Urinary bladder (tissue), 4 donors: ENCODE measurements at places on chromosomes 7 and 10. TPM values are rescaled to one million over a fixed set of nuclear protein-coding genes. Genes with fewer than 3 reads are reported as not detected.

DNA sequence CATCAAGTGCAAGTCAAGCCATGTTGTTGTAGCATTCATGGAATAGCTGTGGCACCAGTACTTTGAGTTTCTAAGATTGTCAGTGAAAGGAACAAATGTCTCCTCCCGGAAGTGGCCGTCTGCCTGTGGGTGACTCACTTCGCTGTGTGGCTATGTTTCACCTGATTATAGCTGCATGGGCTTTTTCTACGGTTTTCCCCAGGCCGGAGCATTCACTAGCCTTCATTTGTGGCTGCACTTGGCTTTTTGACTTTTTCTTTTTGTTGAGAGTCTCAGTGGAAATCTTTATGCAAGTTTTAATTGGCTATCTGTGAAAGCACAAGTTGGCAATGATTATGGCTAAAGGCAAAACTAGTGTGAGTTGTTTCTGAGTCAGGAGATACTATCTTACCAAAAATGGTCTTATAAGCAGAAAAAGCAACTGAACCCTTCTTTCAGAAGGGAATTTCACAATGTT is 35.0 kb downstream of the SRI start:
- DNase-seq: no peak

GRCh38 chr7:151895631-151896031 is 18.7 kb upstream of the PRKAG2 start:
- DNase-seq: no peak

Gene CTTNBP2
- 13.1 TPM for total RNA-seq

- DNase-seq: no peak
Observed at GRCh38 chr7:24908727-24909126, 71.3 kb downstream of the OSBPL3 start.

Gene GOLGA7B
- total RNA-seq: 0.11 TPM

- DNase-seq: no peak
Observed at GRCh38 chr10:24097751-24098207, 111.2 kb upstream of the KIAA1217 start.

DNA sequence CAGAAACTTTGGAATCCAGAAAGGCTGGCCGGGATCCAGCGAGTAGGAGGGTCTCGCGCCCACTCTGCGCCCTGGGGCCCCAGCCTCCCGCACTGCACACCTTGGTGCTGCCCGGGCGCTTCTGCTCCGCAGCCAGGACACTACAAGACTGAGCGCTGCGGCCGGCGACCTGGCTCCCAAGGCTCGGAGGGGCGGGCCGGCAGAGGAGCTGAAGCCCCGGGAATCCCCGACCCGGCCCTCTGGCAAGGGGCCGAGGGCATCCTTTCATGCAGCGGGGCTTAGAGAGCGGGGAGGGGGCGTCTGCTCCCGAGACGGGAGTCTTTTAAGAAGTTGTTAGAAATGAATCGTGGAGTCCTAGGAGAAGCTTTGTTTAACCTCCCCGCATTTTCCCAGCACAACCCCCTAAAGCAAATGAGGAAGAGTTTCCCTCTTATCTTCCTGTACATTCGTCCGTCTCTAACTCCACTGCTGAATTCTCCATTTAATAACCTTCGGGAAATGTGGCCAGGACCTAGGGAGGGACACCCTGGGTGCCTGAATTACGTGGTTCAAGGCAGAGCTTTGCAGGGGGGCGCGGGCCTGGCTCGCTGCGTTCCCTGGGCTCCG is 1.1 kb downstream of the VWC2 start:
- no peak for DNase-seq

Gene NPSR1
- total RNA-seq: 0.58 TPM

DNA sequence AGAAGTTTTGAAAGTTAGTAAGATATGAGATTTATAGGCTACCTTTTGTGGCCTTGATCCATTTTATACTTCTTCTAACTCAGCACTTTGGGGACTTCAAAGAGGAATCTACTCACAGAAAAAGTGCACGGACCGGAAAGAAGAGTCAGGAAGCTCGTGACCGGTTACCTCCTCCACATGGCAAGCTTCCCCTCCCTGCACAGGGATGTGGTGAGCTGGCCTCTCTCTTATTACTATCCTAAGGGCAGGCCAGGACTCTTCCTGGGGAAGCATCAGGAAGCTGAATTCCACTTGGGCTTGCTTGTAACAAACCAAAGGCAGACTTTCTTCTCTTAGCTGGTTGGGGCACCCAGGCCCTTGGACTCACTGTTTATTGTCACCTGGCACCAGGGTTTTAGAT is 170.8 kb upstream of the GLI3 start:
- DNase-seq: no peak

GRCh38 chr10:109773288-109774120 is 149.8 kb downstream of the XPNPEP1 start:
- DNase-seq: no peak

DNA sequence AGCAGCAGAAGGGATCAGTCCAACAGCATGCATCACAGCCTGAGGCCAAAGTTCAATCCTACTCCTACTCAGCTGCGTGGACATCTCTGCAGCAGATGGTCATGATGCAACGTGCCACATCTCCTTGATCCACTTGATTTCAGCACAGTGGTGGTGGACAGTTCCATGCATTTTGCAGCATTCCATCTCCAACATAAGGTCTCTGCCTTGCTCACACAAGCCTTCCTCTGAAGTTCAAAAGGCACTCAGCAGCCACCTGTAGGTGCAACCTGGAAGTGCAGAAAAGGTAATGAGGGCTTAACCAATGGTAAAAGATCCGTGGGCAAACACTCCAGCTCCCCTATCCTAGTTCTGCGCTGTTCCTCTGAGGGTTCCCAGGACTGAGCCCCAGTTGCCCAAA is 57.5 kb upstream of the CHCHD3 start:
- DNase-seq: no peak

DNA sequence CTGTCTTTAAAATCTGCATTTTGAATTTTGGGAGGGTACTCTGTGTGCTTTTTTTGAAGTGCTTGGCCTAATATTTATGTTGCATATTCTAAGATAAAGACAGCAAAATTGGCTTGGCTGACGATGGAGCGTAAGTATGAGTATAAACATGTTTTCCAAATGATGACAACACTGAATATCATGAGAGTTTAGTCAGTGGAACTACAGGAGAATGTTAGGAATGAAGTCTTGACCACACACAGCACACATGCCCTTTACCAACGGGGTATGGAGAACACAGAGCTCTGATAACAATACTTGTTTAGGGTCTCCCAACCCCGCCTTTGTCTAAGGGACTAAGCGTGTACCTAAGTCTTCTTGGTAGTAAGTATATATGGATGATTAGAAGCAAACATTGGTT is 253.9 kb upstream of the FZD8 start:
- no peak for DNase-seq

DNA sequence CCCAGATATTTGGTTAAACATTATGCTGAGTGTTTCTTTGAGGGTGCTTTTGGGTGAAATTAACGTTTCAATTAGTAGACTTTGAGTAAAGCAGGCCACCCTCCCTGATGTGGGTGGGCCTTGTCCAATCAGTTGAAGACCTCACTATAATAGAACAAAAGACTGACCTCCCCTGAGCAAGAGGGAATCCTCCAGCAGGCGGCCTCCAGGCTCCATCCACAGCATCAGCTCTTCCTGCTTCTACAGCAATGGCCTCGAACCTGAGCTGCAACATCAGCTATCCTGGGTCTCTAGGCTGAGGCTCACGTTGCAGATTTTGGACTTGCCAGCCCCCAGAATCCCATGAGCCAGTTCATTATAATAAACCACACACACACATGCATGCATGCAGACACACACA is 104.2 kb downstream of the PFKFB3 start:
- no peak for DNase-seq

Gene CALML3
- total RNA-seq: not detected

DNA sequence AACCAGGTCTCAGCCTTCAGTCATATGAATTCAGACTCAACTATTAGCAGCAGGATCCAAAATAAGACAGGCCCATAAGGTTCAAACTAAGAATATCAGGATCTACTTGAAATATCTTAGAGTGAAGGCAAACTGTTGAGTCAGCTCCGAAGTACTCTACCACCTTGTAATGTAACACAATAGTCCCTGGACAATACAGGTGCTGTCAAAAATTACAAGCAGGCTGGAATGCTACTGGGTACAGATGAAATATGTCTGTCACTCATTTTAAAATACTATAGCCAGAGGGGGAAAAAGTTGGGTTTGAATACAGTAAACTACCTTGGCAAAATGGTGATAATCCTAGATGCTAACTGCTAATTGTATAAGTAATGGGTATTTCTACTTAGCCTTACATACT is 6.8 kb downstream of the PAXIP1 start:
- no peak for DNase-seq

DNA sequence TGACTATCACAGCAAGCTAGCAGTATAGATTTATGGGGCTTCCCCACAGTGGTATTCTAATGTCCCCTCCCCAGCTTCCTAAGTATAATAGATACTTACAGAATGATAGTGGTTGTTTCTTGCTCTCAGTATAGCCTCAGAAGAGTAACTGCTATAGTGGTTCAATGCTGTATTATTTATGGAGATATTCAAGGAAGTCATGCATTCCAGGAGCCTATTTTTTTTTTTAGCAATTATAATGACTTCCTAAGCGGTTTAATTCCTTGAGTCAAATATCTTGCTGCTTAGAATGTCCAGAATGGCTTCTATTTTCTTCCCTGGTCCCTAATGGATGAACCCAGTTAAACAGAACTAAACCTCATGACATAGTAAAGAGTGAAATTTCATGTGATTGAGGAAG is 451.5 kb upstream of the SEMA3D start:
- DNase-seq: no peak

DNA sequence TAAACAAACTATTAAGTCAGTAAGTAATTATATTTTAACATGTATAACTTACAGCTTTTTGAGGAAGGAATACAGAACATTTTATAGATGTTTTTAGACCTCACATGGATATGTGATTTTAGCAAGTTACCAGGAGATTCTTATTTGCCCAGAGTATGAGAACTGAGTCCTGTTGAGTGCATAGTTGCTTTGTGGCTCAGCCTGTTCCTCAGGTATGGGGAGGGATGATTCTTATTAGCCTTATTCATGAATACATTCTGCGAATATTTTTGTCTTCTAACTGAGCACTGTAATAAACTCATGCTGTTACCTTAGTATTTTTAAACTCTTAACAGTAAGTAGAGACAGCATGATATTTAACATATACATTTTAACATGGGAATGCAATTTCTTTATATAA is 17.9 kb downstream of the BTAF1 start:
- DNase-seq: no peak

DNA sequence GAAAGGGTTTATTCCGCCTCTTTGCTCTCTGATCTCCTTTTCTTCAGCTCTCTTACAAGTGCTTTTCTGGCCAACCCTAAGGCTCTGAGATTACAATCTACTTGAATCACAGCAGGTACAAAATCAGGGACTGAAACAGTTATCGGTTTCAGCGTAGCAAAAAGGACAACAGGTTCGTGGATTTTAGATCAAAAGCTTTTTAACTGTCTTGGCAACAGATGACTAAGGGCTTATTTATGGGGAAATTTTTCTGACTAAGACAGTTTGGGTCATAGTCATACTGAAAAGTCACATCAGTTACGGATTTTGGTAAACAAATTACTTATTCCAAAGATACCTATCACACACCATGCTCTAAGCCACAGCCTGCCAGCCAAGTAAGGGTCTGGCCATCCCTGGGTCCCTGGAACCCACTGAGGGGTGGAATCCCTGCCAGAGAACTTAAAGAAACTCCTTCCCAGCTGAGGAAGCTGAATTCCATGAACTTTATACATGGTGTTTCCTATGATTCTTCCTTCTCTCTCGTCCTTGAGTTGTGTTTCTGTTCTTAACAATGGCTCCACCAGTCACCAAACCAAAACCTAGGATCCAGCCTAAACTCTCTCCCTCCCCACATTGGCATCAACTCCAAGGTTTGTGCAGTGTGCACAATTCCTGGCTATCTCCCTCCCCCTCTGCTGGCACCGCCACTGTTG is 169.3 kb downstream of the FAM107B start:
- DNase-seq: no peak

- DNase-seq: no peak
Observed at GRCh38 chr10:109187677-109188076, 735.6 kb downstream of the XPNPEP1 start.

Gene BLNK
- total RNA-seq: 7.3 TPM

Gene PNLIPRP3
- total RNA-seq: not detected

- DNase-seq: no peak
Observed at GRCh38 chr7:18429547-18429946, 66.0 kb upstream of the HDAC9 start.

DNA sequence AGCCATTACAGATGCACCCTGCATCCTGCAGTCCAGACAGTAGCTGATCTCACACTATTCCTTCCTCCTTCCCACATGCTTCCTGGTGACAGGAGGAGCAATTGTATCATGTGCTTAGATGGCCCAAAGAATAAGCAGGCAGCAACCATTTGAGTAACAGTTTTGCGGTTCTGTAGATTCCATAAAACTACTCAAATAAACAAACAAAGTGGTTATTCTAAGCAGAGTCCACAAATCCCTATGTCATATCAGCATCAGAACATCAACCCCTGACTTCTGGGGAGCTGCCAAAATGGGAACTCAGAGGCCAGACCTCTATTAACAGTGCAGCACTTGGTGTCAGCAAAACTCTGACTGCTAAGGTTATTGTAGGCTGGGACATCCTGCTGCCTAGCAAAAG is 226.0 kb downstream of the SORCS1 start:
- DNase-seq: no peak

GRCh38 chr10:126904818-126905701 is at the start of gene DOCK1:
Gene DOCK1 (plus strand): TSS chr10:126905428. CDS start chr10:126905518, 90 bp downstream.
- peak; percentile 41 for DNase-seq

- no peak for DNase-seq
Observed at GRCh38 chr7:18087687-18088078, 60.0 kb upstream of the PRPS1L1 start.
